CD4-positive, alpha-beta T cell treated with Interferon gamma for 1 hour (primary cell): ENCODE measurements at places on chromosomes 13 and 19.
A peak's percentile ranks its signal among the peaks of the same experiment; 100 is the strongest.

GRCh38 chr19:4304538-4305256 lies at the start of gene FSD1:
TSS of gene FSD1 (plus strand) at chr19:4304598. CDS start at chr19:4304747, 149 bp downstream.
- DNase-seq: peak; percentile 60

GRCh38 chr13:59303433-59303832 lies 860.3 kb downstream of the DIAPH3 start:
- no peak for DNase-seq

DNA sequence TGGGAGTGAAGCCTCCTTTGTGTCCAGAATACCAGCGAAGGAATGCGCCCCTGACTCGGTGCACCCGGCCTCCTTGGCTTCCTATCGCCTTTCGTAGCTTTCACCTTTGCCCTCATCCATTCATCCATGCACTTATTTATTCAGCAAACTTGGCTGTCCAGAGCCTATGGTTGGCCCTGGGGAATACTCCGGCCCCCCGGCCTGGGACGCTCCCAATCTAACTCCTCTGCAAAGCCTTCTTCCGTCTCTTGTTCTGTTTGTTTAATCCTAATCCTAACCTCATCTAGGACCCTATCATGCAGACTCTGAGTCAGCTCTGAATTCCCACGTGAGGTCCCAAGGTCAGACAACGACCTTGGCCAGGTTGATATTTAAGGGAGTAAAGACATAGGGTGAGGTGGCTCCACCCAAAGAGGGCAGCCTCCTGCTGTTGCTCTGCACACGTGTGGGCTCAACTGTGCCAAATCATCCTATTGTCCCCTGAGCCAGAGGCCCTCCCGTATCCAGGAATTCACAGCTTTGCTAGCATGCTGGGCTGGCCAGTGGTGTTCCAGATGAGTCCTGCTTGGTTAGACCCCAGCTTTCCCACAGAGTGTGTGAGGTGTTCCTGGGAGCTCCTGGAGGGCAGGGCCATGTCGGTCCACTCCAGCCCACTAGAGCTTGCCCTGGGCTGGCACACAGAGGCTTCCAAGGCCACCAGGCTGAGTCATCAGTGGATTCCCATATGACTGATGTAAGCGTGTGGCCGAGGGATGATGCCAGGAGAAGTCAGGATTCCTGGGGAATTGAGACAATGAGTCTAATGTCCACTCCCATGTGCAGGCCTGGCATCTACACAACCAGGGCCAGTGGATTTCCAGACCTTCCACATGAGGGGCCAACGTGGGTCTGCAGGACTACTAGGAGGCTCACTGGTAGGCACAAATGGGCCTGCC lies 6.5 kb upstream of the CCNE1 start:
- no peak for DNase-seq

DNA sequence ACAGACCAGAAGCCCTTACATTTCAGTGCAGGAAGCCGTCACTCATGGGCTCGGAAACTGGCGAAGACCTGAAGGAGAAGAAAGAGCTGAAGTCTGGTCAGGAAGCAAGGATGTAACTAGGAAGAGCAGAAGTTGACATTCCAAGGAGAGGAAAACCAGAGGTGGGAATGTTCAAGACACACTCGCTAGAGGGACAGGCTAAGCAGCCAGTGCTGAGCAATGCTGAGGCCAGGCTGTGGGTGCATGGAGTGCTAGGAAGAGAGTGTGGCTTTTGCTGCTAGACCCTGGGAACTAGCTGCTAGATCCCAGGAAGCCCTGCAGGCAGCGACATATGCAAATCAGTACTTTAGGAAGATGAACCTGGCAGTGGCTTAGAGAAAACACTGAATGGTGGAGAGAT lies 12.1 kb upstream of the URAD start:
- DNase-seq: no peak

DNA sequence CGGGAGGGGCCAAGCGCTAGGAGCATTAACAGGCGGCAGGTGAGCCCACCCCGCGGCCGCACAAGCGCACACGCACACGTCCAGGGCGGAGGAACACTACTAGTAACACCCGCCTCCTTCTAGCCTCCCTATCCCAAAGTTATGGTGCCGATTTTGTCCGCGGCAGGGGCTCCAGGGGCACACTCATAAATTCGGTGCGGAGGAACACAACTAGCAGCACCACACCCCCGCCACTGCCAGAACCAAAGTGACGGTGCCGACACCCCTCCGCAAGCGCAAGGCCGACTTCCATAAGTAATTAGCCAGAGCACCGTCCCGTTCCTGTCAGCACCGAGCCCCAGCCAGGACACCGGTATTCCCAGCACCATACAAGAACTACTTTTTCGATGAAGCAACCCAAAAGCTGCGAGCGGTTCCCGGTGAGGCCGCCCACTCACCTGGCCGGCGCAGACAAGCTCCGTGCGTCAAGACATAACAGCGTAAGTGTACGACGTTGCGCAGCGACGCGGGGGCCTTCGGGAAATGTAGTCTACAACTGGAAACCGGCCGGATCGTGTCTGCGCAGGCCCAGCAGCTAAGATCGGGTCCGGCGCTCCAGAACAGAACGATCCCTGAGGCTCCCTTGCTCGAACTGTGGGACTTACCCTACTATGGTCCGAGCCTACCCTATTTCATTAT lies at the start of the genes ZNF540 and ZNF571:
ZNF540 (plus strand) TSS at position 573 of the 678 bp plus-strand sequence. CDS start 3,572 bp downstream, outside the sequence.
ZNF571 (minus strand) TSS at position 489 of the 678 bp plus-strand sequence. CDS start 8,116 bp downstream, outside the sequence.
- peak; percentile 92 for DNase-seq

- peak; percentile 86 for DNase-seq
These were observed 4.2 kb downstream of the LTBP4 start for GRCh38 chr19:40605216-40605971.

- no peak for DNase-seq
These were observed at the start of gene APOE for GRCh38 chr19:44905437-44906160. TSS of gene APOE (plus strand) at chr19:44905796. CDS start at chr19:44906625, 829 bp downstream.

- DNase-seq: no peak
These were observed 37.8 kb downstream of the ELF1 start for GRCh38 chr13:40981361-40981760.

DNA sequence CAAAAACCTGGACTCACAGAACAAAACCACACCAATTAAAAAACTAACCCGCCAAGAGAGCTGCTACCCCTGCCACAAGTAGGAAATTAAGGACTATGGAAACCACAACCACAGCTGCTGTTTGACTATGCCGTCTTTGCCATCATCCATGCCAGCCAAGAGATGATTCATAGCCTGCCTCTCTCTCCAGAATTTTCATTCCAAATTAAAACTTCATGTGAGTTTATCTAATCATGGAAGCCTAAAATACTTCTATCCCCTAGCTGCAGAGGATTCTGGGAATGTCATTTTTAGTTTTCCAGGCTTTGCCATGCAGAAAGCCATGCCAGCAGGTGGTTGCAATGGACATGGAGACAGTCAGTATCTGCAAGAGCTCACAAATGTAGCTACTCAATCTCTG lies 27.6 kb upstream of the GTF2F2 start:
- DNase-seq: no peak

DNA sequence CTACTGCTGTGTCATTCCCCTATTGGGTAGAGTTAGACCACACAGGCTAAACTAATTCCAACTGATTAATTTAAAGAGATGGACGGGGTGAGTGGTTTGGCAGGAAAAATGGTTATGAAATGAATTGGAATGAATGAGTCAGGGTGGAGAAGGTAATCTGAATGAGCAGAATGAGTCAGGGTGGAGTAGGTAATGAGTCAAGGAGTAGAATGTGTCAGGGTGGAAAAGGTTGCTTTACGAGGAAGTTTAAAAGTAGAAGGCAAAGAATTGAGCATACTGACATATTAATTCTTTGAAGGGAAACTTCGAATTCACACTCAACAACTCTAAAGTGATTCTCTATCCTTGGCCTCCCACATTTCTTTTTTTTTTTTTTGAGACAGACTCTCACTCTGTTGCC lies 12.7 kb upstream of the ZNF121 start:
- DNase-seq: no peak

DNA sequence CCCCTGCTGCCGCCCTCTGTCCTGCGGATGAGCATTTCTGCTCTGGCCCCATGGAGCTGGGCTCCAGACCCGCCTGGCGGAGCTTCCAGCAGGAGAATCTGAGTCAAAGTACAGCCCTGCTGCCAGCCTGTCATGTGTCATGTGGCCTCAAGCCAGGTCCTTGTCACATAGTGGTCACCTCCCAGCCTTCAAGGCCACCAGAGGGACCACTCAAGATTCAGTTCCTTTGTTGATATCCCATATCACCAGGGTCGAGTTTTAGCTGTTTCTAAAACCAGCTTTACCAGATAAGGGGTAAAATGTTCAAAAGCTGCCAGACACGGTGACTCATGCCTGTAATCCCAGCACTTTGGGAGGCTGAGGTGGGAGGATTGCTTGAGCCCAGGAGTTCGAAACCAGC lies 13.4 kb downstream of the THOP1 start:
- DNase-seq: no peak

GRCh38 chr19:19160461-19161035 lies 9.5 kb downstream of the MEF2B start:
- peak; percentile 37 for DNase-seq

- DNase-seq: no peak
These were observed 64.1 kb downstream of the MRPL57 start for GRCh38 chr13:21240586-21240985.

- DNase-seq: no peak
These were observed 25.2 kb downstream of the ANKRD27 start for GRCh38 chr19:32649751-32650150.

GRCh38 chr19:49533551-49534488 lies 6.0 kb downstream of the RCN3 start:
- peak; percentile 83 for DNase-seq

- DNase-seq: no peak
These were observed 502.4 kb downstream of the MYO16 start for GRCh38 chr13:109131698-109132257.

DNA sequence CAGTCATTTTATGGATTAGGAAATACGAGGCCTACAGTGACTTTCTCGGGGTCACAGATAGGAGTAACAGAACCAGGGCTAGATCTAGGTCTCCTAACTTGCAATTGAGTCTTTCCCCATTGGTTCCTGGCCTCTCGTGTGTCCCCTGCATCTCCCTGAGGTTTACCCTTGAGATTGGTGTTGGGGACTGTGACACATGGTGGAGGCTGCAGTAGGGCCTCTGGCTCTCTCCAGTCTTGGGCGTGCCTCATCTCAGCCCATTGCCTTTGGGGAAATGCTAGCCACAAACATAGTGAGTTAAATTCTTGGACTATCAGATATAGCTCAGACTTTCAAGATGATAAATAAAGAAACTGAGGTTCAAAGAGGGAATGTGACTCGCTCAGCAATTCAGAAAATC lies 212.1 kb downstream of the KCNRG start:
- DNase-seq: no peak

- no peak for DNase-seq
These were observed 4.8 kb upstream of the IFI30 start for GRCh38 chr19:18168673-18169381.

GRCh38 chr13:77616027-77616426 lies 80.5 kb downstream of the SCEL start:
- DNase-seq: no peak

- no peak for DNase-seq
These were observed 13.3 kb upstream of the ZNF681 start for GRCh38 chr19:23771761-23772674.

- DNase-seq: no peak
These were observed 32.2 kb upstream of the ARGLU1 start for GRCh38 chr13:106599875-106600797.

DNA sequence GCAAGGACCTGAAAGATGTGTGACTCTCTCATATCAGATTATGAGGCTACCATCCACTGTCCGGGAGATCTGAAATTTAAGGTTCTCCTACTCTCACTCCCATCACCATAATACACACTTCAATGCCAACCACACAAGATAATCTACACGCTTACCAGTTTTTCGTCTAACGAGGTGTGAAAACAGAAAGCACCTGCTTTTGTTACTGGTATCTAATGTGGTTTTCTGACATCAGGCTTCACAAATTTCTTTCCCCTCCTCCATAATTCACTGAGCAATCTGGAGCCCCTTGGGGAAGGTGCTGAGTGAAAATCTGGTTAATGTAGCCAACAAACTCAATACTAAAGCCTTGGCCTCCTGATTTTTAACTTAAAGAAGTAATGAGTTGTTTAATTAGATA lies 10.1 kb upstream of the LRCH1 start:
- DNase-seq: no peak

DNA sequence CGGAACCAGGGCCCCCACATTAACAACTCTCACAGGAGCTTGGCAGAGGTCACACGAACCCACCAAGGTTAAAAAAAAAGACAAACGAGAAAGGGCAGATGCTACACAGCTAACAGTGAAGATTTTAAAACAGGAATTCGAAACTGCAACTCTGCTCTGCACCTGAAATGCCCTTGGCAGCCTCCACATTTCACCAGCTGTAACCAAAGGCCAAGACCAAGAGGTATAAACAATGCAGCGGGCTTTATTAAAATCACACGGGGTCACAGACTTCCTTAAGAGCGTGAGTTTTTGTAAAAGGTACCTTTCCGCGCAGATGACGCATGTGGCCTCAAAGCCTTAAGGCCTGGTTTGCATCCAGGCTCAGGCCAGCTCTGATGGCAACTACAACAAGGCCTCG lies 88.2 kb downstream of the STK24 start:
- DNase-seq: no peak

GRCh38 chr13:113842336-113843062 lies 21.4 kb downstream of the GAS6 start:
- no peak for DNase-seq

DNA sequence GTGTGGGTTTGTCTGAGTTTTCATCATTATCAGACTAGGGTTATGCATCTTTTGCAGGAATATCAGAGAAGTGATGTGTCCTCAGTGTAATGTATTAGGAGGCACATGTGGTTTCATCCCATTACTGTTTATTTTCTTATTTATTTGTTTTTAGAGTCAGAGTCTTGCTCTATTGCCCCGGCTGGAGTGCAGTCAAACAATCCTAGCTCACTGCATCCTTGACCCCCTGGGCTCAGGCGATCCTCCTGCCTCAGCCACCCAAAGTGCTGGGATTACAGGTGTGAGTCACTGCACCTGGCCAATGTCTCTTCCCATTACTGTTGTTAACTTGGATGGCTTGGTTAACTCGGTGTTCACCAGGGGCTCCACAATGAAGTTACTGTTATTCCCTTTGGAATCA lies 67.4 kb downstream of the MAP4K1 start:
- DNase-seq: no peak

DNA sequence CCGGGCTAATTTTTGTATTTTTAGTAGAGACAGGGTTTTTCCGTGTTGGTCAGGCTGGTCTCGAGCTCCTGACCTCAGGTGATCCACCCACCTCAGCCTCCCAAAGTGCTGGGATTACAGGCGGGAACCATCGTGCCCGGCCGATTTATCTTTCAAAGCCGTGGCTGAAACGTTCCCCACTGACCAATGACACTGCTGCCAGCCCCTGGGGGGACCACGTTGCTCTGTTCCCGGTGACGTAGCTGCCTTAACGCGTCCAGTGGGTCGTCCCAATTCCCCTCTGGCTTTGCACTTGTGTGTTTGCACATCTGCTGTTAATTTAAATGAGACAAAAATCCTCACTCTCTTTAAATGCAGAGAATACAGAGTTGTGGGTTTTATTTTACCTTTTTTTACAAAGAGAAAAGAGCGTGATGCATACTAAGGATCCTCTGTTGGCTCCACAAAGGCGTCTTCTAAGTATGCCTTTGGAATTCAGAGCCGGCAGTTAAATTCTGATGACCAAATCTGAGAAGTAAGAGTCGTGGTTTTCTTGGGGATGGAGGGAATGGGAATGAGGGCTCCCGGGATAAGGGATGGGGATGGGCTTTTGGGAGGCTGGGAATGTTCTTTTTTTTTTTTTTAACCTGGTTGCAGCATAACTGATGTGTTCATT lies 18.6 kb upstream of the LMTK3 start:
- DNase-seq: no peak

- no peak for DNase-seq
These were observed 66.9 kb downstream of the MIPEP start for GRCh38 chr13:23822252-23822824.
